Left lung (tissue), 14 donors: ENCODE measurements at places on chromosomes 4 and X. TPM values are rescaled to one million over a fixed set of nuclear protein-coding genes. Genes with fewer than 3 reads are reported as not detected.

The PLA2G12A gene
- polyA plus RNA-seq, result 32.3 TPM

DNA sequence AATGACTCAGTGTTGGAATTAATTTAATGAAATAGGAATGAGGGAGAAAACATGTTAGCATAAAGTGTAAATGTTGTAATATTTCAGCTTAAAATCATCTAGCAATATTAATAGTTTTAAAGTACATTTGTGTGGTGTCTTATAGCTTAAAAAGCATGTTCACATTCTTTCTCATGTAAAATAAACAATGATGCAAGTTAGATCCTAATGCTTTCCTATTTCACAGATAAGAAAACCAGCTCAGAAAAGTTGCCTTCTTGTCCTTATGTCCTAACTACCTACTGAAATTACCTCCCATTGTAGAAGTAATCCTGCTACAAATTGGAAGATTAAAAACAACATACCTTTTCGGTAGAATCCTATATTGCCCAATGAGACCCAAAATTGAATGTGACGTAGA is 40.9 kb upstream of the PRDM8 start:
- no peak overlapping the region for H3K4me3 ChIP-seq
- no peaks in the 10 kb centered on the region for H3K36me3 ChIP-seq
- H3K27ac ChIP-seq, result no peak overlapping the region
- no peaks in the 10 kb centered on the region for H3K27me3 ChIP-seq
- DNase-seq, result no peak
- no peaks in the 10 kb centered on the region for H3K4me1 ChIP-seq

DNA sequence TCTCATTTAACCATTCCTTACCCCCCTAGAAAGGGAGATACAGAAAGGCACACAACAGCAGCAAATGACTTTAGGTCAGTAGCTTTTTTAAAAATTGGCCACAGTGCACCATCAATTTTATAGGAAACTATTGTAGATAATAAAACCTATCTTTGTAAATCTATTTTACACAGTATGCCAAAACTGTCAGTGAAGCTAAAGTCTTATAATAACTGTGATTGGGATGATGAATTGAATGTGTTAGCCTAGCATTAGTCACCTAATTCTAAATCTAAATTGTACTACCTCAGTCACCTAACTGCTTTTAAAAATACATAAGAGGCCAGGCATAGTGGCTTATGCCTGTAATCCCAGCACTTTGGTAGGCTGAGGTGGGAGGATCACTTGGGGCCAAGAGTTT is 44.2 kb downstream of the SH3RF1 start:
- DNase-seq, result no peak
- peaks cover 42% of the 10 kb centered on the region for H3K4me1 ChIP-seq
- H3K27me3 ChIP-seq, result no peaks in the 10 kb centered on the region
- H3K36me3 ChIP-seq, result no peaks in the 10 kb centered on the region
- no peak overlapping the region for H3K4me3 ChIP-seq

The POU4F2 gene
- polyA plus RNA-seq, result not detected

GRCh38 chr4:7043284-7044136 is at the start of gene TADA2B:
TADA2B (plus strand) TSS chr4:7043372; CDS start chr4:7043580, 208 bp downstream.
- DNase-seq, result peak; percentile 28
- H3K27me3 ChIP-seq, result no peaks in the 10 kb centered on the region
- H3K36me3 ChIP-seq, result no peaks in the 10 kb centered on the region
- H3K27ac ChIP-seq, result peak within 1 kb of the TSS; percentile 93
- H3K4me3 ChIP-seq, result peak within 1 kb of the TSS; percentile 94

The MED28 gene
- 68.2 TPM for polyA plus RNA-seq

- no peaks in the 10 kb centered on the region for H3K4me1 ChIP-seq
- H3K27me3 ChIP-seq, result no peaks in the 10 kb centered on the region
- no peak overlapping the region for H3K4me3 ChIP-seq
These were observed 565.2 kb upstream of the SLIT2 start for GRCh38 chr4:19686456-19686855.
